ENCODE measurements at places on chromosomes 5 and 9. TPM values are rescaled to one million over a fixed set of nuclear protein-coding genes. Genes with fewer than 3 reads are reported as not detected.

Gene FOXD4L4
- not detected for polyA plus RNA-seq

Gene PCDHB14
- not detected for polyA plus RNA-seq

Gene EIF4E1B
- polyA plus RNA-seq = not detected

Gene IL4
- polyA plus RNA-seq = not detected

Gene SPINK6
- not detected for polyA plus RNA-seq

Gene PRELID1
- 264 TPM for polyA plus RNA-seq

Gene DOLK
- 7.0 TPM for polyA plus RNA-seq

All from CD14-positive monocyte (primary cell).